Right lobe of liver (tissue), 6 donors: ENCODE measurements at places on chromosomes 16 and 17.

GRCh38 chr17:14311981-14312380 lies 11.1 kb downstream of the HS3ST3B1 start:
- DNase-seq = no peak
- no peak overlapping the region for H3K4me3 ChIP-seq
- H3K36me3 ChIP-seq = no peaks in the 10 kb centered on the region
- no peak overlapping the region for H3K27ac ChIP-seq
- no peaks in the 10 kb centered on the region for H3K4me1 ChIP-seq

DNA sequence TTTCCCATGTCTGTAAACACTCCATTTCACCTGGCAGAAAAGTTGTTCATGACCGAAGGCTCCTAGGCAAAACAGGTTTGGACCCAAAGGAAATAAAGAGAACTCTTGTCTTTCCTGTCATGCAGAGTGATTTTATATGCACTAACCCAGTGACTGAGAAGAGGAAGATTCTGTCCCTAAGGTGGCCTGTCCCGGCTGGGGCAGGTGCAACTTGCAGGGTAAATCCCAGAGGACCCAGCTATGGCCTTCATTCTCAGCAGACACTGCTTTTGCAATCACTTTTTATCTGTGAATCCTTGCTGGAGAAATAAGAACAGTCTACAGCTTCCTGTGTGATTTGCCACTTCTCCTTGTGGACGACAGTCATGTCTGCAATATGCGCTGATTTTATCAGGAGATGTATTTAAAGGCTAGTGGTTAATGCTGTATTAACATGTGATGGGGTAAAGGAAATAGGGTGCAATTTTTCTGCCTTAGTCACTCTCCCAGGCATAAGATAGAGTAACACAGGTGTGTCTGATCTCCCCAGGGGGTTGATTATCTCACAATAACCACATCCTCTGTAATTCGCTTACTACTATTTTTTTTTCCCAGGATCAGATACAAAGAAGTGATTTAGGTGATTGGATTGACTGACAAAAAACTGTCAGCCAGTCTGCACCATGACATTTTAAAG lies 696.8 kb upstream of the SOX9 start:
- H3K36me3 ChIP-seq = no peaks in the 10 kb centered on the region
- no peaks in the 10 kb centered on the region for H3K4me1 ChIP-seq
- no peaks in the 10 kb centered on the region for H3K27me3 ChIP-seq
- H3K4me3 ChIP-seq = no peak overlapping the region

GRCh38 chr17:79645777-79646088 lies 34.9 kb upstream of the RBFOX3 start:
- DNase-seq = no peak
- H3K27me3 ChIP-seq = no peaks in the 10 kb centered on the region
- no peak overlapping the region for H3K27ac ChIP-seq
- no peaks in the 10 kb centered on the region for H3K36me3 ChIP-seq
- H3K4me3 ChIP-seq = no peak overlapping the region
- no peaks in the 10 kb centered on the region for H3K4me1 ChIP-seq

- no peaks in the 10 kb centered on the region for H3K36me3 ChIP-seq
- peak overlapping the region; percentile 91 for H3K4me3 ChIP-seq
- H3K27me3 ChIP-seq = no peaks in the 10 kb centered on the region
- H3K4me1 ChIP-seq = peaks cover 16% of the 10 kb centered on the region
- no peak for DNase-seq
These were observed 883 bp upstream of the TAF15 start for GRCh38 chr17:35808240-35808961.

DNA sequence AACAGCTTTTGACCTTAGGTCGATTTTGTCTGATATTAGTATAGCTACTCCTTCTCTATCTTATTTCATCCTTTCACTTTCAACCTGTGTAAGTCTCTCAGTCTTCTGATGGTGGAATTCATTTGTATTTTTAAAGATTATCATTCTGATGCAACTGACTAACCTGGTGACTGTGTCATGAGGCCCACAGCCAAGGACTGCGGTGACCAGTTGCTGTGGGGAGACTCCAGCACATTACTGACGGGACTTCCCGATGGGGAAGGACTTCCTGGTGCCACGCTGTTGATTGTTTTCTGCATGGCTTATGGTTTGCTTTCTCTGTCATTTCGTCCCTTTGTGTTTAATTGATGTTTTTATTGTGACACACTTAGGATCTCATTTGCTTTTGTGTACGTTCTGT lies 34.2 kb downstream of the RMI2 start:
- no peaks in the 10 kb centered on the region for H3K4me1 ChIP-seq
- H3K27ac ChIP-seq = no peak overlapping the region
- no peaks in the 10 kb centered on the region for H3K36me3 ChIP-seq
- H3K27me3 ChIP-seq = no peaks in the 10 kb centered on the region

DNA sequence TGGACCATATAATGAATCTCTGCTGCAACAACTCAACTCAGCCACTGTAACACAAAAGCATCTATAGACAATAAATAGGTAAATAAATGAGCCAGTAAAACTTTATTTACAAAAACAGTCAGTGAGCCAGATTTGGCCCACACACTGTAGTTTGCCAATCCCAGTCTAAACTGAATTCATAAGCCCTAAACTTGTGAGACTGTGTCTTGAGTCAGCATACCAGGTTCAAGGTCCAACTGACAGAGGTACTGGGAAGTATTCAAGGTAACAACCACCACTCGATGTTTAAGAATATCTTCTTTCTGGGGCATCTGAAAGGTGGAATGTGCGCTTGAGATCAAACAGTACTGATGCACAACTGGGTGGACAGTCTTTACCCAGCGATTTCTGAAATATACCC lies 94.2 kb downstream of the HELZ start:
- H3K27me3 ChIP-seq = no peaks in the 10 kb centered on the region
- no peak overlapping the region for H3K27ac ChIP-seq
- no peaks in the 10 kb centered on the region for H3K4me1 ChIP-seq
- H3K36me3 ChIP-seq = peaks cover 25% of the 10 kb centered on the region
- no peak for DNase-seq

- no peak for DNase-seq
- no peaks in the 10 kb centered on the region for H3K36me3 ChIP-seq
- H3K4me3 ChIP-seq = no peak overlapping the region
- no peak overlapping the region for H3K27ac ChIP-seq
- H3K27me3 ChIP-seq = no peaks in the 10 kb centered on the region
These were observed 7.1 kb downstream of the FBRS start for GRCh38 chr16:30665155-30665829.

DNA sequence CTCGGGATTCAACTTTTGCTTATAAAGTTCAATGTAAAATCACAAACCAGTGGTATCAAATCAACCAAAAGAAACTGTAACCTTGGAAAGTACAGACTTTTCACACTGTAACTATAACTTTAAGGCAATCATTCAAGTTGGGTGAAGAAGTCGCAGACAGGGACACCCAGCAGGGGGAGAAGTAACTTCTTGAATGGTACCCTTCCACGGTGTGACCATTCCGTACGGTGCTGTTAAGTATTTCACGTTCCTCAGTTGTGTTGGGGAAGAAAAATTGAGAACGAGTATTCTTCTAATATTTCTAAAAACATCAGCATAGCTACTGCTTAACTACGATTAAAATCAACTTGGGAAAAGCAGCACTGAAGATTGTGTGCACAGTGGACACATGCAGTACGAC lies 55.8 kb downstream of the MYH10 start:
- H3K36me3 ChIP-seq = no peaks in the 10 kb centered on the region
- H3K27me3 ChIP-seq = no peaks in the 10 kb centered on the region
- H3K27ac ChIP-seq = no peak overlapping the region
- no peak overlapping the region for H3K4me3 ChIP-seq
- H3K4me1 ChIP-seq = no peaks in the 10 kb centered on the region
- DNase-seq = no peak

DNA sequence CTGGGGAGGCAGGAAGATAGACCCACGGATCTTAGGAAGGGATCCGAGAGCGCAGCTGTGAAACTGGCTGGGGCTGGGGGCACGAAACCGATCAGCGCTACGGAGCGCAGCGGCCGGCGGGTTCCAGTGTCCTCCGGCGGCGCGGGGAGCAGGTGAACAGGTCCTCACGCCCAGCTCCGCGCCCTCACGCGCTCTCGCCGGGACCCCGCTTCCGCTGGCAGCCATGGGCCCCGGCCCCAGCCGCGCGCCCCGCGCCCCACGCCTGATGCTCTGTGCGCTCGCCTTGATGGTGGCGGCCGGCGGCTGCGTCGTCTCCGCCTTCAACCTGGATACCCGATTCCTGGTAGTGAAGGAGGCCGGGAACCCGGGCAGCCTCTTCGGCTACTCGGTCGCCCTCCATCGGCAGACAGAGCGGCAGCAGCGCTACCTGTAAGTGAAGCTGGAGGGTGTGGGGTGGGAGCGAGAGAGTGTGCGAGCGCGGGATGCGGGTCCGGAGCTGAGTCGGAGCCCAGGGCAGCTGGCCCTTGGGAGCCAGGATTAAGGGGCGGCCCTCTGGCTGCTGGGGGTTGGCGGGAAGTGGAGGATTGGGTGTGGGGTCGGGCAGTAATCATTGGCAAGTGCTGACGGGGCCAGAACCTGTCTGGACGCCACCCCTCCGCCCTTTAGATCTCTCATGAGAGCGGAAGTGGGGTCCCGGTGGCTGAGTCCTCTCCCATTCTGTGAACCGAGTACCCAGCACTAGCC lies 479 bp downstream of the ITGA3 start:
- no peaks in the 10 kb centered on the region for H3K36me3 ChIP-seq
- H3K27ac ChIP-seq = peak overlapping the region; percentile 43
- peaks cover 5% of the 10 kb centered on the region for H3K27me3 ChIP-seq
- peaks cover 20% of the 10 kb centered on the region for H3K4me1 ChIP-seq
- H3K4me3 ChIP-seq = peak overlapping the region; percentile 52
- DNase-seq = peak; percentile 66

DNA sequence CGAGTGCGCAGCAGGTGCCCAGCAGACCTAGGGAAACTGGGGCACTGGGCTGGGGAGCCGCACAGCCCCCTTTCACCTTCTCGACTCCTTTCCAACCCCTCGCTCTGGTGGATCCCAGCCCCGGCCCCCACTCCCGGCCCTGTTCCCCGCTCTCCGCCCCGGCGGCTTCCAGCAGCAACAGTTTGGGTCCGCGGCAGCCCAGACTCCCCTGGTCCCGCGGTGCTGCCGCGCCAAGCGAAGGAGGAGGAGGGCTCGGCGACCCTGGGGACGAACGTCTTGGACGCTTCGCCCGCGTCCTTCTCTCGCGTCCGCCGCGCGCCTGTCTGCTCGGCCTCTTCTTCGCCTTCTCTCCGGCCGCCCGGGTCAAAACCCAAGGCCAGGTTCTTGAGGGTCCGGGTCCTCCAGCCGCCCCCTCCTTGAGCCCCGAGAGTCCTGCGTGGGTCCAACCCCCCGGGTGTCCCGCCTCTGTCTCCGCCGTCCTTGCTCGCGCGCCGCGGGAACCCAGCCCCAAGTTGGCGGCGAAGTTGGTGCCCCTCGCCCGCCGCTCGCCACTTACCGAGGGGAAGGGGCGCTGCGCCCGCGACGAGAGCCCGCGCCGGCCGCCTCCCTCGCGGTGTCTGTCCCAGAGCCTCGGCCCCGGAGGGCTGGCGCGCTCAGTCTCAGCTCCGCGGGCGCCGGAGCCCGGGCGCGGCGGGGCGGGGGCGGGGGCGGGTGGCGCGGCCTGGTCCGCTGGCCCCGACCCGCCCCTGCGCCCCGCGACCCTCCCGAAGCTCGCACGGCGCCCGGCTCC lies 1.4 kb upstream of the GRIN2C start:
- H3K27me3 ChIP-seq = peaks cover 17% of the 10 kb centered on the region
- H3K36me3 ChIP-seq = no peaks in the 10 kb centered on the region
- H3K27ac ChIP-seq = no peak overlapping the region
- no peak for DNase-seq

DNA sequence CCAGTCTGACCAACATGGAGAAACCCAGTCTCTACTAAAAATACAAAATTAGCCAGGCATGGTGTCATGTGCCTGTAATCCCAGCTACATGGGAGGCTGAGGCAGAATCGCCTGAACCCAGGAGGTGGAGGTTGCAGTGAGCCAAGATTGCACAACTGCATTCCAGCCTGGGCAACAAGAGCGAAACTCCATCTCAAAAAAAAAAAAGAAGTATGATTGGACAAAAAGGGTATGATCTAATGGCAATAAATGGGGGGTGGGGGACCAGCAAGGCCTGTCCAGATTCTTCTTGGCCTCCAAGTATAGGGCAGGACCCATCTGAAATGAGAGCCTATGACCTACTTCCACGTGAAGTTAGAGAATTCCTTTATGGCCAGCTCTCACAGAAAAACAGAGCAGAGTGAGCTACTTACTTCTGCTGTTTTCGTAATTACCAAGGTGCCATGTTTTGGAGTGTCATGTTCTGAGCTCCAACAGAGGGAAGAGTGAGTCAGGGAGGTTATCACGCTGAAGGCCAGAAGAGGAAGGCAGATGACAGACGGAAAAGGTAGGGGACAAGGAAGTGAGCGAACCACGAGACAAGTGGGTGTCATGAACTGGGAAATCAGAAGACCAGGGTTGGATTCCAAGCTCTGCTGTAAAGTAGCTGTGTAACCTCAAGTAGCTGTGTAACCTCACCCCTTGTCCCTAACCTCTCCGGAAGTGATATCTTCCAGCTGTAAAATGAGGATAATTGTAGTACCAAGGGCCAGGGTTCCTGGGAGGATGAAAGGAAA lies 3.6 kb upstream of the ZMYND15 start:
- no peak for DNase-seq
- no peaks in the 10 kb centered on the region for H3K27me3 ChIP-seq
- H3K4me3 ChIP-seq = no peak overlapping the region
- no peaks in the 10 kb centered on the region for H3K4me1 ChIP-seq
- peak overlapping the region; percentile 65 for H3K27ac ChIP-seq
- H3K36me3 ChIP-seq = no peaks in the 10 kb centered on the region

- no peak for DNase-seq
- no peak overlapping the region for H3K27ac ChIP-seq
- H3K36me3 ChIP-seq = no peaks in the 10 kb centered on the region
- no peak overlapping the region for H3K4me3 ChIP-seq
- no peaks in the 10 kb centered on the region for H3K27me3 ChIP-seq
These were observed 5.5 kb downstream of the KRT15 start for GRCh38 chr17:41513168-41513547.

DNA sequence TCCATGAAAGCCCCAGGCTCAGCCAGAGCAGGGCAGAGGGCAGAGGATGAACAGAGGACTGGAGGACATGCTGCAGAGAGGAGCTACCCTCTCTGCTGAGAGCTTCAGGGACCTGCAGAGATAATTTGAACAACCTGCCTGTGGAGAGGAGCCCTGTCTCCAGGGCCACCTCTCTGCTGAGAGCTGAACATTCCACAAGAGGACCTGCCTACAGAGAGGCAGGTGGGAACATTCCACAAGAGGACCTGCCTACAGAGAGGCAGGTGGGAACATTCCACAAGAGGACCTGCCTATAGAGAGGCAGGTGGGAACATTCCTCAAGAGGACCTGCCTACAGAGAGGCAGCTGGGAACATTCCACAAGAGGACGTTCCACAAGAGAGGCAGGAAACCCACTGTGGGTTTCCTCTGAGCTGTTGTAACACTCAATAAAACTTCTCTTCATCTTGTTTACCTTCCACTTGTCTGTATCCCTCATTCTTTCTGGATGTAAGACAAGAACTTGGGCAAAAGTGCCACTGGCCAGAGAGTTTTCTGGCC lies 551.9 kb upstream of the CA10 start:
- no peak for DNase-seq
- H3K4me1 ChIP-seq = no peaks in the 10 kb centered on the region
- no peaks in the 10 kb centered on the region for H3K27me3 ChIP-seq
- no peak overlapping the region for H3K27ac ChIP-seq
- H3K4me3 ChIP-seq = no peak overlapping the region
- no peaks in the 10 kb centered on the region for H3K36me3 ChIP-seq

- peaks cover 6% of the 10 kb centered on the region for H3K4me1 ChIP-seq
- H3K27ac ChIP-seq = no peak overlapping the region
- no peak overlapping the region for H3K4me3 ChIP-seq
- H3K36me3 ChIP-seq = no peaks in the 10 kb centered on the region
- DNase-seq = no peak
These were observed 16.1 kb downstream of the ESRP2 start for GRCh38 chr16:68219725-68220351.

GRCh38 chr17:75267153-75267410 lies 3.9 kb downstream of the MIF4GD start:
- DNase-seq = no peak

GRCh38 chr17:78872486-78872885 lies 30.5 kb downstream of the CEP295NL start:
- no peak for DNase-seq
- H3K4me1 ChIP-seq = no peaks in the 10 kb centered on the region
- H3K27ac ChIP-seq = no peak overlapping the region
- no peak overlapping the region for H3K4me3 ChIP-seq
